ENCODE measurements at places on chromosomes 11 and 22.

- no peak for DNase-seq
Observed at GRCh38 chr11:57584341-57584740, 13.1 kb upstream of the SERPING1 start.

- no peak for DNase-seq
Observed at GRCh38 chr11:5390210-5390609, 6.6 kb downstream of the OR51M1 start.

- no peak for DNase-seq
Observed at GRCh38 chr22:17672417-17672991, 33.9 kb downstream of the BCL2L13 start.

- DNase-seq: no peak
Observed at GRCh38 chr22:28394513-28395110, 285.0 kb downstream of the TTC28 start.

DNA sequence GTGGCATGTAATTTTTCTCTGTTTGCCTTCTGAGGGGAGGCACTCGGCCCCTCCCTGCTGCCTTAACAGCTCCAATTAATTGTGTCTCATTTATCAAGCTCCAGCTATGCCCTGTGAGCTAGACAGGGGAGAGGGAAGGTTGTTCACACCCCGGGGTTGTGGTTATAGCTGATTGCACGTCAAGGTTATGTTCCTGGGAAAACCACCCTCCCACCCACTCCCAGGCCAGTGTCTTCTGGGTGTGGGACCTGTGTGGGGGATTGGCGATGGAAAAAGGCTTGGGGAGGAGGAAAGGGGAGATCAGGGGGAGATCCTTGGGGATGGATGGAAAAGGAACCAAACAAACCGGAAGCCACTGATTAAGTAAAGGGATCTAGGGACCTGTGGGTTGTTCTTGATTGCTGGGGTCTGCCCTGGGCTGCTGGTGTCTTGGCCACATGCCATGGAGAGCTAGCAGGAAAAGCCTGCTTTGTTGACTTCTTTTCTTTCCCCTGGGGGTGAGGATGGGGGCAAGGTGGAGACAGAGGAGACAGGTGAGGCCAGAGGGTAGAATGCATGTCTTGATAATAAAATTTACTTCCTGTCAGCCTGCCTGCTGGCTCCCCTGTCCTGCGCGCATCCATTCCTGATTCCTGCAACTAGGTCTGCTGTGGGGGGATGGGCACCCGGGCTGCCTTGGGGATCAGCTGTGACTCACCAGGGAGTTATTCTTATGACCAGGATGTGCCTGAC, 13.5 kb upstream of the SORL1-AS1 start:
- no peak for DNase-seq

GRCh38 chr11:90243534-90243933, 20.7 kb upstream of the CHORDC1 start:
- DNase-seq: no peak

DNA sequence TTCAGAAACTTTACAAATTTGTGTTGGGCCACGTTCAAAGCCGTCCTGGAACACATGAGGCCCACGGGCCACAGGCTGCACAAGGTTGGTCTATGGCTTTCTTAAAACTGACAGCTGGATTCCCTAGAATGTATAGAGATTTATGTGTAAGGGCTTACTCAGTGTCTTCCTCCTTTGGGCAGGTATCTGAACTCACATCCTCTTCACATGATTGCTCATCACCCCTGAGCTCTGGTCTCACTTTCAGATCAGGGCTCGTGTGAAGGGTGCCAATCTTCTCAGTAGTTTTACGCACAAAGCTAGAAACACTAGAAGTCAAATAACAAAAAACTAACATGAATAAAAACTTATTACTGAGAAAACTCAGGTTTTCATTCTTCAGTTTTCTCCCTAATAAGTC, 27.1 kb downstream of the HPS5 start:
- DNase-seq: no peak

DNA sequence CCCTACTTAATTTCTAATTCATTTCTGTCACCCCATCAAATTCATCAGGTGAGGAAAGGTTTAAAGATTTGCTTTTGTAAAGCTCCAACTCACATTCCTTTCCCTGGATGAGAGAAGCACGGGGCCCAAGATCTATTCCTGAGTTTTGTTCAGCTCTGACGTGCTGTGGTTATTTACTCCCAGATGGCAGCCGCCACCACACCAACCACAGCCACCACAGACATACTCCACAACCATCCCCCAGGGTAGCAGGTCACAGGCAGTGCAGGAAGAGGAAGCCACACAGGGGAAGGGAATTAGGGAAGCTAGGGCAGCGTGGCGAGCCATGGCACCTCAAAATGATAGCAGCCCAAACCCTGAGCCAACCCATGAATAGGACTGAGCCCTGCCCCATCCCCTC, 63.5 kb upstream of the CSNK2A3 start:
- peak; percentile 69 for DNase-seq

DNA sequence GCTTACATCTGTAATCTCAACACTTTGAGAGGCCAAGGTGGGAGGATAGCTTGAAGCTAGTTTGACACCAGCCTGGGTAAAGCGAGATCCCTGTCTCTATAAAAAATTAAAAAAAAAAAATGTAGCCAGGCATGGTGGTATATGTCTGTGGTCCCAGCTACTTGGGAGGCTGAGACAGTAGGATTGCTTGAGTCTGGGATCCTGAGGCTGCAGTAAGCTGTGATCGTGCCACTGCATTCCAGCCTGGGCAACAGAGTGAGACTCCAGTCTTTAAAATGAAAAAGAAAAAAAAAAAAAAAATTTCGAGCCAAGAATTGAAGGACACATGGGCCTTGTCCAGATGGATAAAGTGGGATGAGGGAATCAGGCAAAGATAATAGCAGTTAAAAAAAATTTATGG, 62.5 kb downstream of the MTMR3 start:
- no peak for DNase-seq

DNA sequence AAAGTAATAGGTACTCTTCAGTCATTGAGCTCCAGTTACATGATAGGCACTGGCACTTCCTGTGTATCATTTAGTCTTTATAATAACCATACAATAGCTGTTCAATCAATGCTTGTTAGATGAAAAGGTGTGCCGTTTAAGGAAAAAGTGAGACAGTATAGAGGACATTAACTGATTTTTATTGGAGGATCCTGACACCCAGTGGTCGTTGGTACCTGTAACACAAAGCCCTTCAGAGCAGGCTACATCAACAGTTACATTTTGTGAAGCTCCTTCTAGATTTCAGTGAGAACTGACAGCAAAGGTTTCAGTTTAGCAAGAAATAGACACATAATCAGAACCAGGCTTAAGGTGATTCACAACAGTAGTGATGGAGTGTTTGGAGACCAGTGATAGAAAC, 44.2 kb downstream of the CCDC81 start:
- no peak for DNase-seq

- DNase-seq: no peak
Observed at GRCh38 chr11:132632641-132633124, 899.6 kb downstream of the OPCML start.

- no peak for DNase-seq
Observed at GRCh38 chr11:110897035-110897434, 184.8 kb upstream of the ARHGAP20 start.

DNA sequence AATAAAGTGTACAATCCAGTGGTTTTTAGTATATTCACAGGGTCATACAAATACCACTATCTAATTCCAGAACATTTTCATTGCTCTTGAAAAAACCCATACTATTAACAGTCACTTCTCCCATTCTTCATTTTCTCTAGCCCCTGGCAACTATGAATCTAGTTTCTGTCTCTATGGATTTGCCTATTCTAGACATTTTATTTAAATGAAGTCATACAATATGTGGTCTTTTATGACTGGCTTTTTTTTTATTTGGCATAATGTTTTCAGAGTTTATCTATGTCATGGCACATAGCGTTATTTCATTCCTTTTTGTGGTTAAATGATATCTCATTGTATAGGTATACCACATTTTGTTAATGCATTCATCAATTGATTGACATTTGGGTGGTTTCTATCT, 59.4 kb downstream of the KDM2A start:
- DNase-seq: no peak

DNA sequence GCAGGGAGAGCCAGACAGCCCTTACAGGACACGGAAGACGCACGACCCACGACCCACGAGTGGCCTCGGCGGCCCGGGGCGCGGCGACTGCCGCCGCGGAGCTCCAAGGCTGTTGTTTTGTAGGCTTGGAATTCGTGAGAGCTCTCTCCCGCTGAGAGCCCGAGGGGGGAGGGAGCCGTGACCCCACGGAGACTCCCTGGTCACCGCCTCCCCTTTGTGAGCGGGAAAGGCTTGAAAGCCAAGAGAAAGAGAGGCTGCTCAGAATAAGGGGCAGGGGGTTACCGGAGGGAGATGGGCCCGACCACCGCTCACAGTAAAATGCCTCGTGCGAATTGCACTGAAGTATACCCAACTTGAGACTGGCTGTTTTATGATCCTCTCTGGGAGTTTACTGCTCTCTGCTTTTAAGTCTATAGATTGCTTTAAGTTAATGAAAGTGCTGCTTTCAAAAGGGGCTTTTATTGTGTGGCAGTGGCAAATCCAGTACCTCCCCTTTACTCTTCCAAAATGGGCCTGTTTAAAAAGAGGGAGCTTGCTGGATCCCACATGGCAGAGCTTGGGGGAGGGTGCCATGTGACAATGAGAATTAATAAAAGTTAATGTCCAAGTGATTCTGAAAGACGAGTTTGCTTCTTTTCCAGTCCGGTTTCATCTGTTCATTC, 2.9 kb downstream of the PKNOX2 start:
- DNase-seq: no peak

DNA sequence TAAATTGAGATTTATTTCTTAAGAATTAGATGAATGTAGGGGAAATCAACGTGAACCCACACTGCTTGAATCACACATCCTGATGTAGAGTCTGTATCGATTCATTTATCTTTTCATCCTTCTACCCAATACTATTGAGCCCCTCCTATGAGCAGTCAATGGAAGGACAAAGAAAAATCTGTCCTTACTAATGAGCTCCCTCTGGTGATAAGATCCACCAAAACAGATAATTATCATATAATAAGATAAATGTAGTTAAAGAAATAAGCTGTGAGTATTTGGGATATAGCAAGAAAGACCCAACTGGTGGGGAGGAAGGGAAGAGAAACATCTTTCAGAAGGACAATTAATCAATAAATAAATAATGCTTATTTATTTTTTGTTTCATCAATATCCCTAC, 385.1 kb upstream of the CCDC90B start:
- no peak for DNase-seq

DNA sequence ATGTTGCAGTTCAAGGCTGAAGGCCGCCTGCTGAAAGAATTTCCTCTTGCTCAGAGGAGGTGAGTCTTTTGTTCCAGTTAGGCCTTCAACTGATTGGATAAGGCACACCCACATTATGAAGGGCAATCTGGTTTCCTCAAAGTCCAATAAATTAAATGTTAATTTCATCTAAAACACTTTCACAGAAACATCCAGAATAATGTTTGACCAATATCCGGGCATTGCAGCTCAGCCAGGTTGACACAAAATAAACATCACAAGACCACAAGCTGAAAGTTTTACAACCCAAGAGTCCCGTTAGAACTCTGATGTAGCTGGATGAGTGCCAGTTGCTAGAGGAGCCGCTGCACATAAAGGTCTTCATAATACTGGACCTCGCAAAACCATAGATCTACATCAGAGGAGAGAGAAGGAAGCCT, 64.9 kb upstream of the EED start:
- DNase-seq: no peak

DNA sequence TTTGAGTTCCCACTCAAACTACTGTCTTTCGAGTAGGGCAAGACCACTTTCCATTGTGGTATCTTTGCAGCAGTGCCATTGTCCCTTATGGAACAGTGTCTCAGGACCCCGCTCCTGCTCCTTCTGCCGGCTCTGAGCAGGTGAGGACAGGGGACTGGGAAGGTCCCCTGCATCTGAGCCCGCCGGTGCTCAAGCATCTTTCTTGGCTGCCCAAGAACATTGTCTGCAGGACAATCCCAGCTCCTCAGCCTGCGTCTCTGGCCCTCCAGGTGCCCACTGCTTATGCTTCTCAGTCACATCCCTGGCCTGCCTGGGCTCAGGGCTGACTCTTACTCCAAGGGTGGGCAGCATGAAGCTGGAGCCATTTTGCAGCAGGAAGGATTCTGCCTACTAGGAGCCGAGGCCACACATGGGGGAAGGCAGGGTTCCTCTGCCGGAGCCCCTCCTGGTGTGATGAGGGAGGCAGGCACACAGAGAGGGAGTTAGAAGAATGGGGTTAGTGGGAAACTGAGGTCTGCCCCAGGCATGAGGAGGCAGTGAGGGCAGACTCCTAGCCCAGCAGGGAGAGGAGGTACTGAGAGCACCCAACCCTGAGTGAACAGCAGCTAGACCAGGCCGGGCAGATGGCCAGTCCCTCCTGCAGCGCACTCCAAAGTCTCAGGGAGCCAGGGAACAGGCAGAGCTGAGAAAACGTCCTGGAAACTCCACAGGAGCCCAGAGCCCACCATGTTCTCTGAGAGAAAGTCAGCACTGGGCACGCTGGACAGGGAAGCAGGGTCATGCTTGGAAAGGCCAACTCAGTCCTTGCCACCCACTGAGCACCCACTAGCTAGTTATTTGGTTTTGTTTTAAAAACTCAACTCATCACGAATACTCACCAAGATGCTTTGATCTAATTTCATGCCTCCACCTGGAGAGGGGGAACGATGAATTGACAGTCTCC, 7.5 kb upstream of the PPARA start:
- no peak for DNase-seq
